ENCODE measurements at places on chromosomes 7 and 10. TPM values are rescaled to one million over a fixed set of nuclear protein-coding genes. Genes with fewer than 3 reads are reported as not detected.

OLAH gene
- total RNA-seq = not detected

OPN4 gene
- not detected for total RNA-seq

PDGFA gene
- total RNA-seq = 31.5 TPM

TAC1 gene
- 3.0 TPM for total RNA-seq

NPFFR1 gene
- total RNA-seq = 0.05 TPM

FXYD4 gene
- total RNA-seq = 13.8 TPM

SH2D4B gene
- total RNA-seq = not detected

AKR1E2 gene
- 10.3 TPM for total RNA-seq

CALY gene
- total RNA-seq = not detected

AKR1C4 gene
- not detected for total RNA-seq

RPEL1 gene
- not detected for total RNA-seq

CYP26C1 gene
- total RNA-seq = 0.10 TPM

NPY4R2 gene
- total RNA-seq = not detected

GPR26 gene
- not detected for total RNA-seq

FAM241B gene
- total RNA-seq = 5.6 TPM

TCAF2 gene
- total RNA-seq = 14.3 TPM

TACC2 gene
- 98.1 TPM for total RNA-seq

TFAM gene
- total RNA-seq = 36.9 TPM

TMEM139 gene
- total RNA-seq = 34.0 TPM

TCERG1L gene
- total RNA-seq = 0.91 TPM

ITGA8 gene
- total RNA-seq = 58.6 TPM

ODAD2 gene
- 0.86 TPM for total RNA-seq

FANK1 gene
- total RNA-seq = 6.3 TPM

TACR2 gene
- total RNA-seq = 5.6 TPM

NFKB2 gene
- total RNA-seq = 33.0 TPM

IL2RA gene
- total RNA-seq = 2.2 TPM

IRF5 gene
- total RNA-seq = 32.0 TPM

TSPAN13 gene
- 50.2 TPM for total RNA-seq

TFR2 gene
- total RNA-seq = 2.2 TPM

LMOD2 gene
- total RNA-seq = 0.47 TPM

PDE6C gene
- total RNA-seq = not detected

TAS2R40 gene
- total RNA-seq = not detected

SMO gene
- 12.5 TPM for total RNA-seq

CRYGN gene
- total RNA-seq = not detected

ASIC3 gene
- total RNA-seq = 0.34 TPM

FRA10AC1 gene
- total RNA-seq = 29.1 TPM

FKBP6 gene
- total RNA-seq = not detected

TDRD1 gene
- total RNA-seq = 0.23 TPM

H2AZ2 gene
- total RNA-seq = 104 TPM

AP3M1 gene
- 48.5 TPM for total RNA-seq

STK31 gene
- total RNA-seq = 2.5 TPM

TSPAN12 gene
- total RNA-seq = 18.8 TPM

EN2 gene
- total RNA-seq = not detected

LRRC18 gene
- not detected for total RNA-seq

ARHGAP21 gene
- total RNA-seq = 90.7 TPM

ZNF511 gene
- total RNA-seq = 37.4 TPM

PNLIPRP3 gene
- not detected for total RNA-seq

ICA1 gene
- total RNA-seq = 74.6 TPM

SEMA3E gene
- 24.0 TPM for total RNA-seq

CUBN gene
- total RNA-seq = 2.4 TPM

All from ureter (tissue), 1 donor.